ENCODE measurements at places on chromosomes 1 and 21.

- H3K36me3 ChIP-seq = no peaks in the 10 kb centered on the region
- H3K27ac ChIP-seq = no peak overlapping the region
- peaks cover 11% of the 10 kb centered on the region for H3K4me1 ChIP-seq
- DNase-seq = no peak
Measured at GRCh38 chr1:27571439-27572018, 32.4 kb downstream of the AHDC1 start.

DNA sequence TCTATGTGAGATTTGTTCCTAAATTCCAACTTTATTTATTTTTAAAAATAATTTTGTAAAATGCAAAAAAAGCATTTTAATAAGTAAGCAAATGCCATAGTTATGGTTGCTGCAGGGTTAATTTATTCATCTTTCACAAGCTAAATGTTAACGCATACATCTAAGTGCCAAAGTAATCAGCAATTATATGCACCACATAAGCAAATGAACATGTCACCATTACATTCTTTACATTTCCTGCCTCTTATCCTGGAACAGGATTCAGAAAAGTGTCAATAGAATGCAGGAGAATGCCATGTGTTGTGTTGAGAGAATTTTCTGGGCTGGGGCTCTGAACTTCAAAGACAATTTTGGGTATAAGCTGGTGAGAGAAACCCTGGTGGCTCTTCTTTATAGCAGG lies 136.6 kb downstream of the GRIK1 start:
- H3K27me3 ChIP-seq = no peaks in the 10 kb centered on the region
- no peaks in the 10 kb centered on the region for H3K36me3 ChIP-seq
- H3K4me3 ChIP-seq = no peak overlapping the region
- H3K4me1 ChIP-seq = no peaks in the 10 kb centered on the region
- DNase-seq = no peak
- no peak overlapping the region for H3K27ac ChIP-seq

DNA sequence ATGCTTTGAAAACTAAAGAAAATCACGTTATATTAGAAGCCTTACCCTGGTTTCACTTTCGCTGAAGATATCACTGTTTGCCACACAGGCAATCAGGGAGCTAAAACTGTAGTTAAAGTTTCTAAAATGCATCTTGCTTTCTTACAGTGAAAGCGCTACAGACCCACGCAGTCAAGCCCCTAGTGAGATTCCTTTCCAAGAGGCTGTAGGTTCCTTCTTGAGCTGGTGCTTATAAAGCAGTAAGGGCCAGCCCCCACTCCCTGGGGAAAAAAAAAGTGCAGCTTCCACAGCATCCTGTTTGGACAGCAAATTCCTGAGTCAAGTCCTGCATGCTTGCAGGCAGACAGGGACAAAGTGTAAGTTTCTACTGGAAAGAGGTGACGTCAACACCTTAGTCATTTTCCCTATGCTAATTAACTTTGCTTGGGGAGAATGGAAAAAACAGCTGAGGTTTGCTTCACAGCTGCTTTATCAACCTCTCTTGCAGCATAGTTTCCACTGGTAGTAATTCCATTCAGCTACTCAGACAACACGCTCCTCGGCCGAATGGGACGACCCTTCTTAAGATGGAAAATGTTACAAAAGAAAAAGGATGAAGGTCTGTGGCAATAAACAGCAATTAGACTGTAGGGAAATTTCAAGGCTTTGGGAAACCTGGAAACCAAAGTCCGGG lies 14.7 kb upstream of the KCNE1 start:
- no peak for DNase-seq
- H3K27ac ChIP-seq = no peak overlapping the region
- peak overlapping the region; percentile 18 for H3K4me3 ChIP-seq
- peaks cover 4% of the 10 kb centered on the region for H3K4me1 ChIP-seq
- no peaks in the 10 kb centered on the region for H3K27me3 ChIP-seq
- H3K36me3 ChIP-seq = no peaks in the 10 kb centered on the region

GRCh38 chr1:218369688-218370511 lies 24.8 kb downstream of the TGFB2 start:
- no peaks in the 10 kb centered on the region for H3K4me1 ChIP-seq
- H3K36me3 ChIP-seq = no peaks in the 10 kb centered on the region
- no peak for DNase-seq
- no peak overlapping the region for H3K27ac ChIP-seq

DNA sequence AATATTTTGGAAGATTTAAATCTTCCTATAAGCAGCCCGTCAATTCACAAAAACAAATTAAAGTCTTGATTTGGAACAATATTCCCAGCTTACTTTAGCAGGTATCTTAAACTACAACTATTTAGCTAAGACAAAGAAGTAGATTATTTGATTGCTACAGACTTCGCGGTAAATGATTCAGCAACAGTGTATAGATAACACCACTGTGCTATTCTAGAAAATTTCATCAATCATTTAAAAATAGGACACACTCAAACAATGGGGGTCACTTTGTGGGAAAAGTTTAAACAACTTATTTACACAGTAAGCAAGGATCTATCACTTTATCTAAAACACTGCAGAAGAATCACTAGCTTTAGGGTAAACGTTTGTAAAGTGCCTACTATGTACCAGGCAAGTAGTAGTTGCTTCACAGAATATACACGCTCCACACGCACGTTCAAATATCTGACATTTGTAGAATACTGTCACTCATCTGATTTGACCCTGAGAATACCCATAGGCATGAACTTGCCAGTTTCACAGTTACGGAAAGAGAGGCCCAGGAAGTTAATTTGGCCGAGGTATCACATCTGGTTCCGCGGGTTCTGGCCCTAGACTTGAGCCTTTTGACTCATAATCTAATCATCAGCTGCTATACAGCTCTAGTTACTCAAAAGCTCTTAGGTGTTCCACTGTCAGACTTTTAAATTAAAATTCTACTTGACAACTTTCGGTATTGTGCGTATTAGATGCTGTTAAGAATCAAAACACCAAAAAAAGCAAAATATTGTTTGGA lies 876 bp downstream of the DENND2C start:
- no peak for DNase-seq
- peak overlapping the region; percentile 21 for H3K27ac ChIP-seq

DNA sequence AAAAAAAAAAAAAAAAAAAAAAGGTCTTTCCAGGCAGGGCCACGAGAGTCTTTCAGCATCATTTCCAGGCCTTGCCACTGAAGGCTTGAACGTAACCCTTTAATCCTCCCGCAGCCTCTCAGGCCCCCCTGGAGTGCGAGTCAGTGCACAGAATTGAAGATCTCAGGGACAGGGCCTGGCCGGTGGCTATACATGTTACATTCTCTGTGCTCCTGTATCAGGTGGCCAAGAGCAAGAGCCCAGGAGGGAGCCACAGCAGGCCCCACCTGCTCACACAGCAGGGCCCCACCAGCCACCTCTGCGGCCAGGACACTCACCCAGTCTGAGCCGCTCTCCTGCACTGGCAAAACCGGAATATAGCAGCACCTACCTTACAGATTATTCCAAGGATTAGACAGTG lies 34.1 kb upstream of the SLC25A33 start:
- no peak overlapping the region for H3K4me3 ChIP-seq
- no peak for DNase-seq
- H3K4me1 ChIP-seq = no peaks in the 10 kb centered on the region

DNA sequence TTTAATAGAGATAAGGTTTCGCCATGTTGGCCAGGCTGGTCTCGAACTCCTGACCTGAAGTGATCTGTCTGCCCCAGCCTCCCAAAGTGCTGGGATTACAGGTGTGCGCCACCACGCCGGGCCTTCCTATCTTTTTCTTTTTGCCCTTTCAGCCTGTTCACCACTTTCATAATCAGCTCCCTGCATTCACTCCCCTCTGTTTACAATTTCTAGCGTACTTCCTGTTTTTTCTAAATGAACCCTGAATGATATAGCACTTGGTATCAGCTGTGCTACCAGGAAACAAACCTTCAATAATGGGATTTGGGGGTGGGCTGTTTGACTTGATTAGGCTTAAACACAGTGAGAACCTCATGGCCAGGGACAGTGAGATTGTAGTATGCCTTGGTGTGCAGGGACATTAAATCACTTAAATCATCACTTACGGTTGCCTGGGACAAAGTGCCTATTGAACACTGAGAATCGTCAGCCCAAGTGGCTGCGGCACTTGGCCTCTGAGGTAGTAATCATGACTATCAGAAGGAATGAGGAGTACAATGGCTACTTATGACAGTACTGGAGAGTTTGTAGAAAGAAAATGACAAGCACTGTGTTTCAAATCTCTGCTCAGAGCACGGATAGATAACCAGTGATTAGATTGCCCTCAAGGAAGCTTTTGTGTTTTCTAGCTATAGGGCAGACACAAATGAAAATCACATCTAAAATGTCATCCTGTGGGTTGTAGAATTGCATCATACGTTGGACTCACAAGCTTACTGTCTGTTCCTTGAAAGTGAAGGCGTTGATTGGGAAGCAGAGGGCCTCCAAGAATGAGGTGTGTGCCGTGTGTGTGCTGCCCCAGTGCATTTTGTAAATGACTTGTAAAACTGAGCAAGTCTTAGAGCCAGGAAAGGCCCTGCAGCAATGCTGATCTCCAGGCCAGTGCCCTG lies 661.8 kb downstream of the MATN1 start:
- DNase-seq = no peak
- no peak overlapping the region for H3K27ac ChIP-seq
- H3K4me1 ChIP-seq = no peaks in the 10 kb centered on the region
- peaks cover 15% of the 10 kb centered on the region for H3K27me3 ChIP-seq
- no peak overlapping the region for H3K4me3 ChIP-seq

DNA sequence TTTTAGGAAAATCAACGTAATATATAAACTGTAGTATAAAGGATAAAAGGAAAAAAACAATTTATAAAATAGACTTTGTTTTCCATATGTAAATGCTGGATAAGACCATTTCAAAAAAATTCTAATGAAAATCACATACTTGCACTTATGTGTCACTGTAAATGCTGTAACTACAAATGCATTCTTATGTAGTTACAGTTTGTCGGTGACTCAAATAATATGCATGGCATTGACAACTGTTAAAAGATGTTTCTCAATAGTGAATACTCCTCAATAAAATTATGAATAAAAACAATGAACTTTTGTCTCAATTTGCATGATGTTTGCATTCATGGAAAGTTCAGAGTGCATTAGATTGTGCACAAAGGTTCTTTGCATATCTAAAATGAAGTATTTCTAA lies 614.0 kb upstream of the CHRM3 start:
- no peaks in the 10 kb centered on the region for H3K27me3 ChIP-seq
- no peak overlapping the region for H3K27ac ChIP-seq
- DNase-seq = no peak
- no peaks in the 10 kb centered on the region for H3K36me3 ChIP-seq
- H3K4me3 ChIP-seq = no peak overlapping the region
- no peaks in the 10 kb centered on the region for H3K4me1 ChIP-seq

GRCh38 chr1:62613325-62613727 lies 16.0 kb downstream of the ANGPTL3 start:
- H3K27me3 ChIP-seq = no peaks in the 10 kb centered on the region
- no peak overlapping the region for H3K4me3 ChIP-seq
- no peak for DNase-seq
- no peaks in the 10 kb centered on the region for H3K4me1 ChIP-seq

GRCh38 chr1:52970149-52970548 lies 43.1 kb downstream of the SCP2 start:
- H3K36me3 ChIP-seq = no peaks in the 10 kb centered on the region
- H3K27ac ChIP-seq = no peak overlapping the region
- H3K4me1 ChIP-seq = no peaks in the 10 kb centered on the region

DNA sequence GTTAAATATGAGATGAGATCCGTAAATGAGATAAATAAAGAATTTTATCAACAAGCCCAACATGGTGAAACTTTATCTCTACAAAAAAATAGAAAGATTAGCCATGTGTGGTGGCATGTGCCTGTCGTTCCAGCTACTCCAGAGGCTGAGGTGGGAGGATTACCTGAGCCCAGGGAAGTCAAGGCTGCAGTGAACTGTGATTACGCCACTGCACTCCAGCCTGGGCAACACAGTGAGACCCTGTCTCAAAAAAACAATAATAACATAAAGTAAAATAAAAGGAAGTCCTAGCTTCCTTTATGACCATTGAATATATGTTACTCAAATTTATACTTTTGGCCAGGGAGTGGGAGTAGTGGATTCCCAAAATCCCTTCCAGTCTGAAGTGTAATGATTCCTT lies 48.7 kb upstream of the TEKT2 start:
- no peaks in the 10 kb centered on the region for H3K36me3 ChIP-seq
- H3K27me3 ChIP-seq = no peaks in the 10 kb centered on the region
- no peak for DNase-seq
- no peak overlapping the region for H3K4me3 ChIP-seq
- no peaks in the 10 kb centered on the region for H3K4me1 ChIP-seq

DNA sequence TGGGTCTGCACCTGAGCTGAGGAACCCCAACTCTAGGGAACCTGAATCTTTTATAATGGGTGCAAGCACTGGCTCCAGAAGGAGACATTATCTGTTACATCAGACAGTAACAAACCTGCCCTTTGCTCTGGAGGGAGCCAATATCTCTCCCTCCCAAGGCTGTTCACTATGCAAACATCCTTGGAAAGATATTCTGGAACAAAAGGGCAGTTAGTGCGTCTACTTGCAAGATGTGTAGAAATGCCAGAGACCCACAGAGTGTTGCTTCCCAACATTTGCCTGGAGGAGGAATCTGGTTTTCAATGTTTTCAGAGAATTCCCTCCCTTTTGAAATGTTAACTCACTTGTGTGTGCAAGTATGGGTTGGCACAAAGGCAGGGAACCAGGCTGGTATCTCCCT lies 31.9 kb downstream of the UMODL1 start:
- H3K27ac ChIP-seq = no peak overlapping the region
- no peak for DNase-seq
- H3K4me3 ChIP-seq = no peak overlapping the region
- H3K27me3 ChIP-seq = peaks cover 47% of the 10 kb centered on the region
